Fibroblast of mammary gland (primary cell): ENCODE measurements at places on chromosomes 12 and 14.

DNA sequence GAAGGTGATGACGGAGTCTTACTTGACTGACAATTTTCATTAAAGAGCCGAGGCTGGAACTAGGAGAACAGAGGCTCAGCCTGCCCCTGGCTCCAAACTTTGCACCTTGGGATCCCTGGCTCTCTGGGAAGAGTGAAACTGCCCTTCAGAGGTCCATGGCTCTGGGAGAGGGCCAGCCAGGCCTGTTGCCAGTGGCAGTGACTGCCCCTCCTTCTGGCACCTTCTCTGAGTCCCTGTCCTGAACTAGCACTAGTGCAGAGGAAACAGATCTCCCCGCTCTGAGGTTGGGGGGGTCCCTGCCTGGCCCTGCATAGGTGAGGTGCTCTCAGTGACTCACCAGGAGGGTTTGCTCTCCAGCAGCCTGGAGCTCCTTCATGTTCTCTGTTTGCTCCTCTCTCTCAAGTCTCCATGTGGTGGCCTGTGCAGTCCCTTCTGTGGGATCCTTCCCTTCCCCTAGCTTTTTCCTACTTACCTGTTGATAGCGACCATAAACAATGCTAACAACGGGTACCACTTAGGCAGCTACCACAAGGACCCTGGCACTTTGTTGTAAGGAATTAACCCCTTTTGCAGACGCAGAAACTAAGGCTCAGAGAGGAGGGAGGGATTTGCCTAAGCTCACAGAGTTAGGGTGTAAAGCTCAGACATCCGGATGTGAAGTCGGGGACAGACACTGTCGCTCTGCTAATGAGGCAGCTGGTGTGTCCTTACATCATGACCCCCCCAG lies 22.4 kb downstream of the FAM222A start:
- DNase-seq = no peak

- DNase-seq = peak; percentile 43
Observed at GRCh38 chr12:89451841-89452251, 72.8 kb downstream of the GALNT4 start.

DNA sequence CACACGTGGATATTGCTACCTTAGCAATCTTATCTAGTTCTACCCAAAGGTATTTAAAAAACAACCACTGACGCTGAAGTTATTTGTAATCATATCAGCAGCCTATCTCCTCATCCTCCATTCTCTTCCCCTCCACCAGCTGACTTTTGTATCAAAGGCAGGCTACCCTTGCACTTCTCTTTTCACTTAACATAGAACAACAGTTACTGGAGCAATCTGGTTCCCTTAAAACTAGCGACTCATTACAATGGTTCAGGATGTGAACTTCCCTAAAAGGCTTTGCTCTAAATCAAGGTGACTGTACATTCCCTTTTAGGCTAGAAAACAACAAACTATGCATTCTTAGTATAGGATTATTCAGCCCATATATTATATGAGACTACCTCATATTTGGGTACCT lies 404.7 kb downstream of the APAF1 start:
- DNase-seq = no peak

- peak; percentile 89 for DNase-seq
Observed at GRCh38 chr12:46430340-46430948, 57.9 kb upstream of the SLC38A2 start.

- peak; percentile 49 for DNase-seq
Observed at GRCh38 chr12:11688831-11689230, 39.4 kb downstream of the ETV6 start.

GRCh38 chr12:49568442-49569162 lies 660 bp upstream of the MCRS1 start:
- no peak for DNase-seq

GRCh38 chr14:106821119-106821518 lies 1294.7 kb downstream of the TMEM121 start:
- no peak for DNase-seq

DNA sequence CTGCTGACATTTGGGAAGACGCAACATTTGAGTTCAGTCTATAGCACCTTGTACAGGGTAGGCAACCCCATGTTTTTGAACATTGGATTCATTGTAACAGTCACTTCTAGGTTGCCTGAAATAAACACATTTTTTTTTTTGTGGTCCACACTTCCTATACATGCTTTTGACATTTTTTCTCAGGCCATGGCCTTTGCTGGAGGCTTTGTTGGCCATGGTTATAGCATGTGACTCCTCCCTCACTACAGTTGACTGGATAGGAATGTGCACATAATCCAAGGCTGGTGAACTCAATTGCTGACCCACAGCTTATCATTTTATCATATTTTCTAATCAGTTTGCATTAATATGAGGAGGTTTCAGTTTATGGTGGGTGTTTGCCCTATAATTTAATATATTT lies 60.6 kb downstream of the TMEM117 start:
- no peak for DNase-seq

DNA sequence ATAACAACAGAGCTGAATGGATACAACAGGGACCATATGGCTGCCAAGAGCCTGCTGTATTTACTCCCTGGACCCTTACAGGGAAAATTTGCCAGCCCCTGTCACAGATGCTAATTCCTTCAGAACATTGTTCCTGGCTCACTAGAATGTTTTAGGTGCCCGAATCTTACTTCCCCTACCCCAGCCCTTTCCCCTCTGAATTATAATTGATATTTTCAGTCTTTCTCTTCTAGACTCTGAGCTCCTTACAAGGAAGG lies 235.3 kb downstream of the KSR2 start:
- DNase-seq = no peak

- peak; percentile 57 for DNase-seq
Observed at GRCh38 chr12:42372154-42372791, 46.3 kb downstream of the PPHLN1 start.

- no peak for DNase-seq
Observed at GRCh38 chr14:104149617-104150135, 11.3 kb downstream of the KIF26A start.

DNA sequence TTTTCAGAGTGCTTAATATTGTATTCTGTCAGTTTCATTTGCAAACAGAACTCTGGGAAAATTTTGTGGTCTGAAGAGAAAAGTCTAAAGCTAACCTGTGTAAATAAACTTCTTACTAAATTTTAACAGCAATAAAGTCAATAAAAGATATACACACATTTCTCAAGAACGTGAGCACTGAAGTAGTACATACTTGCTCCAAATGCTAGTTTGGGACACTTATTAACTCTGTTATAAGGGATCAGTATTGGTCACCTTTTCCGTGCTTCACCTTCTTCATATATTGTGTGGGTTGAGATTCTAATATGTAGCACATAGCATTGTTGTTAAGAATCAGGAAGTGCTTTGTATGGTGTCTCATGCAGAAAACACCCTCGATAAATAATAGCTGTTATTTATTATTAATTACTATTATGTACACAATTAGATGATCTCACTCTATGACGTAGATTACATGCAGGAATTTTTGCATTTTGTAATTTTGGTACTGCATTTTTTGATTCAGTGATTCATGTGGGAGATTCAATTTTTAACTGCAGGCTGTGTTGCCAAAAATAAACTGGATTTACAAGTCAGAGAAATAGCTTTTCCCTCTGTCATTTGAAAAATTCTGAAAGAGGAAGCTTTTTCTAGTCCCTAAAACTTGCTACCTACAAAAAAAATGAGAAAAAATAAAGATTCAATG lies 300.9 kb downstream of the ACSS3 start:
- DNase-seq = peak; percentile 4

GRCh38 chr14:96639550-96639949 lies 137.4 kb downstream of the PAPOLA start:
- DNase-seq = no peak

DNA sequence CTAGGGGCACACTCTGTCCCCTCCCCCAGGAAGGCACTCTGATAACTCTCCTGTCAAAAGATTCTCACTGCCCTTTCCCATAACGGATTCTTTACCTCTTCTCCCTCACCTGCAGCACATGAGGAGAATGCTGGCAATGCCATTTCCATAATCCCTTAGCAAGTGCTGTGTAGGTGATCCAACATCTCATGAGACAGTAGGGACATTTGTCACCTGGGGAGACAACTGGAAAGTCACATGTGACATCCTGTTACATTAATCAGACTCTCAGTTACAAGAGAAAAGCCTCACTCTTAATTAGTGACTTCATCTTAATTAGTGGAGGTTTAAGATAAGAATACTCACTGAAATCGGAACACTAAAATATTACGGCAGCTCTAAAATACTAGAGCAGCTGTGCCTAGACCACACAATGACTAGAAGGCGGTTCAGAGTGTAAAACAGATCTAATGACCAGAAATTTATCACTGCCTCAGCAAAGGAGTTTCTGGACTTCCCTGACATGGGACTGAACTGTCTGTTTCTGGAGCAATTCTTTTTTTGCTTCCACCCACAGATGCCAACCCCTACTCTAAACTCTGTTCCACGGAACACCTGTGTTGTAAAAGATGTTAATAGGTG lies 75.1 kb downstream of the SPTSSA start:
- DNase-seq = no peak

DNA sequence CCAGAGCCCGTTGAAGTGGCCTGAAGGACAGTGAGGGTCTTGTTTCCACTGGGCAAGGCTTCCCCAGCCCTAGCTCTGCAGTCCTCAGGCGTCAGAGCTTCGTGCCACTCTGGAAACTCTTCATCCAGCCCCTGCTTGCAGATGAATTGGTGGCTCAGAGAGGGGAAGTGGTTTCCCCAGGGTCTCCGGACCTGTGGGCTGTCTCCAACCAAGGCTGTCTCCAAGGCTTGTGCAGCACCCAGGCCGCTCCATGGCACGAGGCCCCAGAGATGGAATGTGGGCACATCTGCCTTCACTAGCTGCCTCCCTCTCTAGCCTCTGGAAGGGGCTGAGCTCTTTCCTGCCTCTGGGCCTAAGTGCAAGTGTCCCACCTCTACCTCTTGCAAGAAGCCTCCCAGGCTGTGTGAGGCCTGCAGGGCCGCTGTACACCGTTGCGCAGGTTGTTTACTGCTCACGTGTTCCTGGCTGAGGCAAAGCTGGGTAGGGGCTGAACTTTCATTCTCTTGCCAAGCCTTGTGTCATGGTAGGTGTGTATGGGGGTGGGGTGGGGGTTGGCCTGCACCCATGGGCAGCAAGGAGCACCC lies 11.1 kb downstream of the RIN3 start:
- no peak for DNase-seq

- DNase-seq = peak; percentile 88
Observed at GRCh38 chr12:25830456-25830855, 128.0 kb upstream of the RASSF8 start.

DNA sequence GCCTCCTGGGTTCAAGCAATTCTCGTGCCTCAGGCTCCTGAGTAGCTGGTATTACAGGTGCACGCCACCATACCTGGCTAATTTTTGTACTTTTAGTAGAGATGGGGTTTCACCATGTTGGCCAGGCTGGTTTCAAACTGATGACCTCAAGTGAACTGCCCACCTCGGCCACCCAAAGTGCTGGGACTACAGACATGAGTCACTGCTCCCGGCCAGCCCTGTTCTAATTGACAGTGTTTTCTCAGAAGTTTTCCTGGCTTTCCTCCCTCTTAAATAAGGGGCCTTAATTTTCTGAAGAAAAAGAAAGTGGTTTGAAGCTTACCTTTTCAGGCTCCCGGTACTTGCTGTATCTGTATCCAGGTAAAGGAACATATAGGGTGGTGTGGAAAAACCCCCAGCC lies 1.7 kb downstream of the HAL start:
- no peak for DNase-seq

DNA sequence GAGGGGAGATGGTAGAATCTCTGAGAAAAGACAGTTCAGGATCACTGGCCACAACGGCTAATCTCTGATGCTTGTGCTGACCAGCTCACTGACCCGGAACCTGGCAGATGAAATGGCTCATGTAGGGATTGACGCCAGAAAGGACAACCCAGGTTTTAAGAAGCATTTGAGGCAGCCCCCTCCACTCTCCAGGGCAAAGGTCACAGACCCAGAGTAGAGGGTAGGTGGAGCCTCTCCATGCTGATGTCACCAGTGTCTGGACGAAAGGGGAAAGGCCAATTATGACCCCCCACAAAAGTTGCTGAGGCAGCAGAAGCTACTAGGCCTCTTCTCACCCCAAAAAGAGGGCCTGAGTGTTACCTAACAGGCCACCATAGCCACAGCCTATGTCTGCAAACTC lies 1.2 kb downstream of the METTL1 start:
- no peak for DNase-seq

GRCh38 chr14:45120096-45120495 lies 14.2 kb downstream of the FKBP3 start:
- DNase-seq = no peak

DNA sequence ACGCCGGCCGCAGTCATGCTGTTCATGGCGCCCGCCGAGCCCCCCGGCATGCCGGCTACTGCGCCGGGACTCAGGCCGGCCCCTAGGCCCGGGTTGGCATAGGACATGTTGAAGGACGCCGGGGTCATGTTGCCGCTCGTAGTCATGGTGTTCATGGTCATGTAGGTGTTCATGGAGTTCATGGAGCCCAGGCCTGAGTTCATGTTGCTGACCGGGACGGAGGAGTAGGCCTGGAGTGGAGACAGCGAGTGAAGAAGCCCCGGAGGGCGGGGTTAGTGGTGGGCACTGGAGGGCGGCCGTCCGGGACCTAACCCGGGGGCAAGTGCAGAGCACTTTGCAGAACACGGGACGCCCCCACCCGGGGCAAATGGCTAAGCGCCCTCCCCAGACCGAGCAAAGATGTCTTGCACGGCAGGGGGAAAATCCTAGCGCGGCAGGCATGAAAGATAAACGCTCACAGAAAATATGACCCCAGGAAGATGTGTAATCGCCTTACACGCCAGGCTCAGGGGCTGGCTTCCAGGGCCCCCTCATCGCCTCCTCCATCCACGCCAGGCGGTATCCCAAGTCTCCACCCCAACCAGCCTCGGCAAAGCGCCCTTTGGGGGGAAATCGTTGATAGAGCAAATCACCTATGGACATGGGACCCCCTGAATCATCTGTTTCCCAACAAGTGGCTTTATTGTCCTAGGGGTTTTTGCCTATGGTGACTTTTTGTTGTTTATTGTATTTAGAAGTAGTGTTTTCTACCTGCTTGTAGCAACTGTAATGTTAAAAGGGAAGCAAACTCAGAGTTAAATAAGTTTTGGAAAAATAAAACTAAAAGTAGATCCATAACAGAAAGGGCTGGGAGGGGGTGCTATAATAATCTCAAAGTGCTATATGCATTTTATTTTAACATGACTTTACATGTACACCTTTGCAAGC lies 2.3 kb downstream of the FOXA1 start:
- DNase-seq = no peak

DNA sequence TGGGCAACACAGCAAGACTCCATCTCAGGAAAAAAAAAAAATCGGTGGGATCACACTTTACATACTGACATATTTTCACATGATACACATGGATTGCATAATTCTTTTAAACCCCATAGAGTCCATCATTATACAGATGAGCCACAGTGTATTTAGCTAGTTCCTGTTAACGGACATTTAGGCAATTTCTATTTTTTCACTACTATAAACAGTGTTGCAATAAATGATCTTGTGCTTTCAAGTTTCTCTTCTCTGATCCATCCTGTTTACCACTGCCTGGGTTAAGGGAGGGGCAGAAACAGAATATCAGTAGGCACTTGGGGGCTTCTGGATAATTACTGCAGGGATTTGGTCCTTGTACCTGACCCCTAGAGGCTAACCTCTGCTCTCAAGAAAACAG lies 43.4 kb upstream of the SPTLC2 start:
- DNase-seq = no peak

DNA sequence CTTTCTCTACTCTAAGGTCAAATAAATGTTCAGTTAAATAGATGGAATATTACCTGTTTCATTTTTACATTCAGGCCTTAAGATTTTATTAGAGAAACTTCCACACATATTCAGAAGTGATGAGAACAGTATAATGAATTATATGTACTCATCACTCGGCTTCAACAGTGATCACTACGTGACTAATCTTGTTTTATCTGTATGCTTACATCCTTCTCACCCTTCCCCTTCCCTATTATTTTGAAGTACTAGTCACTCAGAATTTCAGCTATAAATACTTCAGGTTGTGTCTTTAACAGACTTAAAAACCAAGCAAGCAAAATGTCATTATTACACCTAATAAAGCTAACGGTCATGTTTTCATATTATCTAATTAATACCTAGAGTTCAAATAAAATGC lies 34.9 kb downstream of the ETV6 start:
- DNase-seq = peak; percentile 57
